ENCODE measurements at places on chromosomes 2 and 18.

DNA sequence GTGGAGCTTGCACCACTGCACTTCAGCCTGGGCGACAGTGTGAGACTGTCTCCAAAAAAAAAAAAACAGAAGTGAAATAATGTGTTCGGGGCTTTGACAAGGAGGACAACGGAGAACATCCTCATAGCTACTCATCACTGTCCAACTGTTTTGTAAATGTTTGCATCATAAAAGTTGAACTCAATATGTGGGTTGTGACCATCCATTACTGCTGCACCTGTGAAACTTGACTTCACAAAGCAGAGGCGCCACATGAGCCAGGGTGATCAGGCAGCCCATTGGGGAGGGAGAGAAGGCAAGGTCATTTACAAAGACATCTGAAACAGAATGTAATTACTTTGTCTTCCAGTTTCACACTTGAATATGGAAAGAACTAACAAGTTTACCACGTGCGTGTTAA, 61.6 kb downstream of the LAMA1 start:
- no peak for DNase-seq

GRCh38 chr2:189402932-189403331, 38.3 kb upstream of the WDR75 start:
- DNase-seq = no peak

DNA sequence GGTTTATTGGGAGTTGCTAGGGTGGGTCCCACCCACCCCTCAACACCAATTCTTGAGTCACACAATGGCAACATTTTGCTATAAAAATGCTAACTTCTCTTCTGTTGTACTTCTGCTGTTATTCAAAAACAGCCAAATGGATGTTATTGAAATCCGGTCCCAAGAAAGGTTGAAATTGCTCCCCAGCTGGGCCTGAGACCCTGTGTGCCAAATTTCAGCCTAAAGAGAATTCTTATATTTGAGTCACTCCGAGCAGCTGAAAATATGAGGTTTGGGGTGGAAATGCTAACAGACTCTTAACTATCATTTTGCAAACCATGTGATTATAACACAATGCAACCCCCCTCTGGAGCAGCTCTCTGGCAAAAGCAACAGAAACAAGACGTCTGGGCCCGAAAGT, 27.0 kb upstream of the ACVR1 start:
- DNase-seq = no peak

DNA sequence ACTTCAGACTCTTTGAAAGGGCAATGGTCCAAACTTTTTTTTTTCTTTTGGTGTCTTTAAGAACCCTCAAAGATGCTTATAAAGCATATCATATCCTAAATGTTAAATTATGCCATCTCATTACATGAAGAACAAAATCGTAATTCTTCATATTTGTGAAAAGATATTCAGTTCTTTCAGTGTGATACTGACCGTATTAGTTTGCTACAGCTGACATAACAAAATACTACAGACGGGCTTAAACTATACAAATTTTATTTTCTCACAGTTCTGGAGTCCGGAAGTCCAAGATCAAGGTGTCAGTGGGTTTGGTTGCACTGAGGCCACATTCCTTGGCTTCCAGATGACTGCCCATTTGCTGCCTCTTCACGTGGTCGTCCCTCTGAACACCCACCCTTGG, 1377.2 kb upstream of the ZEB2 start:
- no peak for DNase-seq

- no peak for DNase-seq
Observed at GRCh38 chr2:121587131-121587530, 56.5 kb downstream of the RNU4ATAC start.

Measured in non-pigmented ciliary epithelial cell (primary cell).